ENCODE measurements at places on chromosomes 1 and 21.

DNA sequence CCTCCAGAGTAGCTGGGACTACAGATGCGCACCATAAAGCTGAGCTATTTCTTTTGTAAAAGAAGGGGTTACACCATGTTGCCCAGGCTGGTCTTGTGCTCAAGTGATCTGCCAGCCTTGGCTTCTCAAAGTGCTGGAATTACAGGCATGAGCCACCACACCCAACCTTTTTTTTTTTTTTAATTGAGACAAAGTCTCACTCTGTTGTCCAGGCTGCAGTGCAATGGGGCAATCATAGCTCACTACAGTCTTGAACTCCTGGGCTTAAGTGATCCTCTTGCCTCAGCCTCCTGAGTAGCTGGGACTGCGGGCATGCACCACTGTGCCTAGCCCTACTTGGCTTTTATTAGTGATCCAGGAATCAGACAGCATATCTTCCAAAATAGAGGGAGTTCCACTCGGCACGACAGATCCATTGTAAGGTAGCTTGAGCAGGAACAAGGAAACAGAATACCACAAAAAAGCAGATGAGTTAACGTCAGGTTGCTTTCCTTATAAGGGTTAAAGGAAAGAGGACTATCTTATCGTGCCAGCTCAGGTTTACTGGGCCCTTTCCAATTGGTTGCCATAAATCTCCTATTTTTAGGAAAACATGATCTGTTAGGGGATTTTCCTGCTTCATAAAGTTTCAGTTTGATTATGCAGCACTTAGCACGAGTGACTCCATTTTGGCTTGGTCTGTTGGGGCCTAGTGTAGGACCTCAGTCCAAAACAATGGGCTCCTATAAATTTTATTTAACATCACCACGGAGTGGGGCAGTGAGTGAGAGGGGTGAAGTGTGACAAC is 45.2 kb downstream of the NENF start:
- DNase-seq: no peak

- DNase-seq: no peak
Observed at GRCh38 chr1:12113433-12114339, 50.6 kb downstream of the TNFRSF8 start.

DNA sequence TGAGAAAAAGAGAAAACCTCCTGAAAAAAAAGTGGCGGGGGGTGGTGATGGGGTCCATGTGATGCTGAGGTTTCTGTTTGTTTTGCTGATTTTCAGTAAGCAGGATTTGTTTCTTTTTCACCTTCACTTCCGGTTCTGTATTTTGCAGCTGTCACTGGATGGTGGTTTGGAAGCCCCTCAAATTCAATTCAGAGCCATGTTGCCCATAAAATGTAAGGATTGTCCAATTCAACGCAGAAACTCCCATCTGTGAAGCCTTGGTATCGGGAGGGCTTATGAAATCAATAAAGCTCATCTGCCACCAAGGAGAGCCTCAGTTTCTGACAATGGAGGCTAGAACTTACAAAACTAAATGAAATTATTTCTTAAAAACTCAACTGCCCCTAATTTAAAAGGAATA is 12.1 kb downstream of the CAPN8 start:
- DNase-seq: no peak

- DNase-seq: peak; percentile 33
Observed at GRCh38 chr1:26530895-26531598, 1.5 kb downstream of the RPS6KA1 start.

GRCh38 chr1:29990304-29990703 is 733.1 kb downstream of the MATN1 start:
- no peak for DNase-seq

- no peak for DNase-seq
Observed at GRCh38 chr1:177665935-177666334, 303.9 kb downstream of the SEC16B start.

- no peak for DNase-seq
Observed at GRCh38 chr1:222616525-222616924, 1.4 kb upstream of the MIA3 start.

DNA sequence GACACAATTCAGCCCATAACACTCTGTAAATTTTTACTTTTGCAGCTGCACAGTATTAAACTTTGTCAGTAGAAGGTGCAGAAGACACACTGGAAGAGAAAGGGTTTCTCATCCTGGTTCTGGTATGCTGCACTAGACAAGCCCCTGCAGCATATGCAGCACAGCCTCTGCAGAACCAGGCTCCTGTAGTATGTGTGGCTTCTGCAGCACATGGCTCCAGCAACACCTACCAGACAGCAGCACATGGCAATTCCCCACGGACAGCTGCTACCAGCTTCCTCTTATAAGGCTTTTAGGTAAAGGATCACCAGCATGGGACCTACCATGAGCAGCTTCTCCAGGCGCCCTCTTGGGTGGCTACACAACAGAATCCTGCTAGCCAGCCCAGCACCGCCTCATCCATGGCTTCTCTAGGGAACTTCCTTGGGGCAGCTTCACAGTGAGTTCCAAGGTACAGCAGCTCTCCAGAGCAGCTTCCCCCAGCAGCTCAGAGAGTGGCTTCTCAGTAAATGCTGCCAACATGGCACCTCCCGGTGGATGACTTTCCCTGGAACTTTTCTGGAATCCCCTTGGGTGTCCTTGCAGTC is 534.4 kb upstream of the CXADR start:
- DNase-seq: no peak

GRCh38 chr1:65195495-65196417 is 47.8 kb downstream of the AK4 start:
- DNase-seq: no peak

Data from CD8-positive, alpha-beta T cell (primary cell).